ENCODE measurements at places on chromosomes 7 and 10. TPM values are rescaled to one million over a fixed set of nuclear protein-coding genes. Genes with fewer than 3 reads are reported as not detected.

Gene ANKRD22
- not detected for total RNA-seq

Gene SLC26A3
- total RNA-seq = not detected

Gene CPN1
- total RNA-seq = not detected

GRCh38 chr10:124305131-124305530 is 113.6 kb downstream of the OAT start:
- no peak for DNase-seq

GRCh38 chr7:25857376-25858067 is 294.5 kb upstream of the NFE2L3 start:
- DNase-seq = no peak

- peak; percentile 61 for DNase-seq
Observed at GRCh38 chr10:33277135-33277536, 57.3 kb downstream of the NRP1 start.

- no peak for DNase-seq
Observed at GRCh38 chr7:28311670-28312069, 100.6 kb upstream of the CREB5 start.

Gene ABCC2
- 0.94 TPM for total RNA-seq
